CD4-positive, alpha-beta memory T cell (primary cell): ENCODE measurements at places on chromosomes 12 and 14. TPM values are rescaled to one million over a fixed set of nuclear protein-coding genes. Genes with fewer than 3 reads are reported as not detected.

The FIGNL2 gene
- 1.5 TPM for total RNA-seq

The SLC7A7 gene
- 1.5 TPM for total RNA-seq

The ETV6 gene
- 41.3 TPM for total RNA-seq

The TAS2R42 gene
- not detected for total RNA-seq

The KRT8 gene
- 0.29 TPM for total RNA-seq

GRCh38 chr14:43175896-43176295 lies 1331.2 kb downstream of the FSCB start:
- no peak overlapping the region for H3K4me3 ChIP-seq
- H3K27me3 ChIP-seq: no peaks in the 10 kb centered on the region
- no peak overlapping the region for H3K27ac ChIP-seq
- DNase-seq: no peak
- no peaks in the 10 kb centered on the region for H3K36me3 ChIP-seq

DNA sequence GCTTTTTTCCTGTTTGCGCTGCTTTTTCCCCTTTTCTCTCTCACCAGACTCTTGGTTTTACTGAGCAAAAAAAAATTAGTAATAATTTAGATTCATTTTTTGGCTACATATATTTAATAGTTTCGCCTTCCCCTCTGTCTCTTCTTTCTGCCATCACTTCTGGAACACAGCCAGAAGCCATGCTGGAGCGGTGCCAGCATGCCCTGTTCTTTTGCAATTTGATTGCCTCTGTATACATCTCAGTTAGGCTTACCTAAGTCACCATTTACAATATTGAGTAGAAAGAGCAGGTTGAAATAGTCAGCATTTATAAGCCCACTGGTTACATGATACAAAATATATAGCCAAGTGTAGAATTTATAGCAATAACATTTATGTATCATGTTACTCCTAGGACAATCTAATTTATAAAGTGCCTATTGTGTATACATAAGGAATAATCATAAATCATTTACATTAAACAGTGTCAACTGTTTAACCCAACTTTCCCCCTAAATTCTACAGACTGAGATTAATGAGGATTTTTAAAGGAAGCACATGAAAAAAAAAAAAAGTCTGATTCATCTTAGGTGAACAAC lies 413.8 kb upstream of the SOX5 start:
- no peak for DNase-seq
- no peak overlapping the region for H3K27ac ChIP-seq
- no peaks in the 10 kb centered on the region for H3K27me3 ChIP-seq
- no peak overlapping the region for H3K4me3 ChIP-seq

GRCh38 chr14:83120187-83120586 lies 1586.5 kb upstream of the SEL1L start:
- H3K4me3 ChIP-seq: no peak overlapping the region
- no peak overlapping the region for H3K27ac ChIP-seq
- H3K4me1 ChIP-seq: no peaks in the 10 kb centered on the region
- H3K36me3 ChIP-seq: no peaks in the 10 kb centered on the region
- DNase-seq: no peak

DNA sequence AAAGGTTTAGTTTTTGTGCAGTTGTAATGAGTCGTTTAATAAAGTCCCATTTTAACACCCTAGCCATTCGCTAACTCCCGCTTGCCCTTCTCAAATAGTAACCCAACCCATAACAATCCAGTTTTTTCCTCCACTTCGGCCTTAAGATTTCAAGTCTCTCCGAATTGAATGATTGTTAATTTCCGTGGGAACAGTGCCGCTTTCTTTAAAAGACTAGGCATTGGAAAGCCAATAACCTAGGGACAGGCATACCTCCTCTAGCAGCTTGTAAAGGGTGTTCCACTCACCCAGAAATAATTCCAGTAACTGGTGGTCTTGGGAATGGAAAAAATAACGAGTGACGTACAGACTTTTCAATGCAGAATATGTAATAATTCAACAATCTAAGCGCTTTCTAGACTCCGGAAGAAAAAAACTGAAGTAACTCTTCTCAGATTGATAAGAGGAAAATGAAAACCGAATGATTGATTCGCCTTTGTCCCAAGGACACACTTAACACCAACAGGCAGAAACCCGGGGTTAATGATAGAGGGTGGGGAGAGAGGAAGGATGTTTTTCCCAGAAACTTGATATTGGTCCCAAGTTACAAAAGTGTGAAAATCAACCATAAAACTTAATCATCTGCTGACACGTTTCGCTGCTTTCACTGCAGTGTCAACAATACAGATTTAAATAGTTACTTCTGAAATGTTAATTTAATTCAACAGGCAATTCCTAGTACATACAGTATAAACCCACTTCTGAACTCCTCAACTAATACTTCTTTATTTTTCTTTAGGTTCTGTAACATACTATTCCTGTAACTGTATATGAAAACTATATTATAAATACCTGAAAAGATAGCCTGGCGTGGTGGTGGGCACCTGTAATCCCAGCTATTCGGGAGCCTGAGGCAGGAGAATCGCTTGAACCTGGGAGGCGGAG lies 1.0 kb upstream of the SINHCAF start:
- no peak for DNase-seq
- H3K27ac ChIP-seq: peak overlapping the region; percentile 87
- H3K36me3 ChIP-seq: no peaks in the 10 kb centered on the region
- no peaks in the 10 kb centered on the region for H3K27me3 ChIP-seq
- no peak overlapping the region for H3K4me3 ChIP-seq
- peaks cover 15% of the 10 kb centered on the region for H3K4me1 ChIP-seq

DNA sequence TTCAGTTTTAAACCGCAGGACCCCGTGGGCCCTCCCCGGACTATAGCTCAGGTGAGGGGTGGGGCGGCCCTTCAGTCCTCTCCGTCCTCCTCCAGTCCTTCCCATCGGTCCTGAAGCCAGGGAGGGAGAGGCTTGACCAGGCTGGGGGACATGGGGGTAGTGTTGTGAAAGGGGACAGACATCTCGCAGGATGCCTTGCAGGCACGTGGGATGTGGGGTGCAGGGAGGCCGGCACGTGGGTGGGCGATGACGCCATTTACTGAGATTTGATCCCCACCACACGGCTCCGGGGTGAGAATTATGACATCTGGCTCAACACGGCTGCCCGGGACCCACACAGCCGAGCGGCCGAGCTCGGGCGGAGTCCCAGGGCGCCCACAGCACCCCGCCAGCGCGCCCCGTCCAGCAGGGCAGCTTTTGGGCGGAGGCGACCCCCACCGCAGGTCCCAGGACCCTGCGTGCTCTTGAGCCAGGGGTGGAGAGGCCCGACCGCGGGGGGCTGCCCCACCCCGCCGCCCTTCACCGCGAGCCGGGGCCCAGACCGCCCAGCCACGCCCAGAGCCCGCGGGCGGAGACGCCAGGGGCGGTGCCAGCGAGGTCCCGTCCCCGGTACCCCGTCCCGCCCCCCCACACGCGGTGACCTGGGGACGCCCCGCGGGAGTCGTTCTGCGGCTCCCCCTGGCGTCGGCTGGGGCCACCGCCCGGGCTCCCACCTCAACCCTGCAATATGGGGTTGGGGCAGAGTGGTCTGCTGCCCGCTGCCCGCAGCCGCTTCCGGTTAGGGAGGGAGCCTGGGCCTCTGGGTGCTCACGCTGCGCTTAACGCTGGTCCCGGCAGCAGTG lies 3.3 kb upstream of the EXOC3L4 start:
- DNase-seq: peak; percentile 63
- H3K4me1 ChIP-seq: peaks cover 10% of the 10 kb centered on the region
- no peaks in the 10 kb centered on the region for H3K36me3 ChIP-seq
- no peaks in the 10 kb centered on the region for H3K27me3 ChIP-seq

DNA sequence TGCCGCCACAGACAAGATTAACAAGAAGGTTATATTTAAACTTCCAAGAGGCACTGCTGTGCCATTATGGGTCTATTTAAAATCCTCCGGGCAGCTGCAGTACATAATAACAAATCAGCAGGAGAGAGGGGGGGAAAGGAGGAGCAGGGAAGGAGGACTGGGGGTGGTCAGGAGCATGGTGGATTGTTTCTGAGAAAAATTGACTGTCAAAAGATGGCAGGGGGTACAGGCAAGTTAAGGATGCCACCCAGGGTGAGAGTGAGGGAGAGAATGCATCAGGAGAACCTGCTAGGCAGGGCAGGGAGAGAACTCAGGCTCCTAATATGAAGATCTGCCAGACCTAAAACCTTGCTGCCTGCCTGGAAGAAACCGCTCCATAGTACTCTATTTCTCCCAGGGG lies 181.8 kb downstream of the GRIN2B start:
- H3K36me3 ChIP-seq: no peaks in the 10 kb centered on the region
- H3K4me1 ChIP-seq: no peaks in the 10 kb centered on the region
- no peak overlapping the region for H3K27ac ChIP-seq

- no peak overlapping the region for H3K4me3 ChIP-seq
- H3K27me3 ChIP-seq: no peaks in the 10 kb centered on the region
- peaks cover 9% of the 10 kb centered on the region for H3K4me1 ChIP-seq
Measured at GRCh38 chr14:65826946-65827345, 414.4 kb downstream of the FUT8 start.

DNA sequence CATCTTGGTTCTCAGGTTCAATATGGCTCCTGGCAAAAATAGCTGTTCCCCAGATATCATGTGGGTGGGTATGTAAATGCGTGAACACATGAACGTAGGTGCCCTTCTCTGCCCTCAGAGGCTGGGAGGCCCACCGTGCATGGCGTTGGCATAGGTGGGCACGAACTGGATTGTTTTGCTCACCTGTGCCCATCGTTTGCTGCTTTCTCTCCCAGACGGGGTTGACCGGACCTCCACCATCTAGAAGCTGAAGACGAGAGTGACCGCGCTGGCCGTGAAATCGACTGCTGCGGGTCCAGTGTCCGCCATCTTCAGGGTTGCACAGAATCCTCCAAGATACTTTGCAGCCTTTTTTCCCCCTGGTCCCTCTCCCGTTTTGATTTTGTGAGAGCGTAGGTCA lies 113.9 kb downstream of the GCH1 start:
- no peaks in the 10 kb centered on the region for H3K27me3 ChIP-seq
- no peaks in the 10 kb centered on the region for H3K36me3 ChIP-seq
- H3K4me1 ChIP-seq: no peaks in the 10 kb centered on the region
- H3K27ac ChIP-seq: no peak overlapping the region
- H3K4me3 ChIP-seq: no peak overlapping the region
- DNase-seq: no peak

GRCh38 chr12:67354322-67354721 lies 85.2 kb downstream of the CAND1 start:
- peaks cover 12% of the 10 kb centered on the region for H3K4me1 ChIP-seq
- no peak overlapping the region for H3K4me3 ChIP-seq
- DNase-seq: no peak
- H3K27me3 ChIP-seq: no peaks in the 10 kb centered on the region
- no peaks in the 10 kb centered on the region for H3K36me3 ChIP-seq
